ENCODE measurements at places on chromosomes 13 and 19.

DNA sequence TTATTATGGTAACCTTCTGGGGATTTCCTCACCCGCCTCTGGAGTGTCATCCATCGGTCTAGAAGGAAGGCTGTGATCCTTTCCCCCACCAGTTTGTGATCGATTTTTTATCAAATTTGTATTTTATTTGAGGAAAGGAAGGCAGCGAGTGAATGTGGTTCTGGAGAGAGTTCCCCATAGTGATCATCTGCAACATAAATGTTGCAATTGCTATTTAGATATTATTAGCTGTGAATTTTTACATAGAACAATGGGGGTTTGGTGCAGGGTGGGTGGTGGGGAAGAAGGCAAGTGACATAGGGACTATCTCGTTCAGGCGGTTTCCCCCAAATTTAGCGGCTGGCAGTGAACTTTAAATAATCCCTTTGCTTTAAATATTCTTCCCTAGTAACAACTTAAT, 1.2 kb downstream of the CDK8 start:
- no peak for DNase-seq

DNA sequence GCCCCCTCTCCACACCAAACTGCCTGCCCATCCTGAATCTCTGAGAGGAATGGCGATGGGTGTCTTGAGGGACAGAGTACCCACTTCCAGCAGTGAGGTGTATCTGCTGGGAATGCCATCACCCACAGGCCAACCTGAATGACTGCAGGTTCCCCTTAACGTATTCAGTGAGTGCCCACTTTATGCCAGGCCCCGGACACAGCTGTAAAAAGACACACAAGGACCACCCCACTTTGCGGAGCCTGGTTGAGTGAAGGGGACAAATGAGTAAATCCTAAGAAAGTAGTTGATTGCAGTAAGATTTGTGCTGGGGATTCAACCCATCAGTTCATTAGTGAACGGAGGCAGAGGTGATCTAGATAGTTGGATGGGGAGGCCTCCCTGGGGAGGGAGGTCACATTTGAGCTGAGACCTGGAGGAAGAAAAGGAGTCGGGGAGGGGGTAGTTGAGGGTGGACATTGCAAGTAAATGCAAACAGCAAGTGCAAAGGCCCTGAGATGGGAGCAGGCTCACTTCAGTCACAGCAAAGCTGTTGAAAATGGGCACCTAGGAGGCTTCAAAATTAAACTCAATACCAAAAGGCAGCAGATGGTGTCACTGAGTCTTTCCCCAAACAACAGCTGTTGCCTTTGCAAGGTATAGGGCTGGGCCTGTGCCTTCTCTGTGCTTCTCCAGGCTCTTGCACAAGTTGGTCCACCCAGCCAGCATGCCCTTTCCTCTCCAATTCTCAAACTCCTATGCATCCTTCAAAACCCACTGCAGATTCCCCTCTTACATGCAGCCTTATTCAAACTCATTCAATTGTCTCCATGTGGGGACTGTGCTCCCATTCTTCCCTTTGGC, 4.3 kb downstream of the GDF15 start:
- DNase-seq: no peak

DNA sequence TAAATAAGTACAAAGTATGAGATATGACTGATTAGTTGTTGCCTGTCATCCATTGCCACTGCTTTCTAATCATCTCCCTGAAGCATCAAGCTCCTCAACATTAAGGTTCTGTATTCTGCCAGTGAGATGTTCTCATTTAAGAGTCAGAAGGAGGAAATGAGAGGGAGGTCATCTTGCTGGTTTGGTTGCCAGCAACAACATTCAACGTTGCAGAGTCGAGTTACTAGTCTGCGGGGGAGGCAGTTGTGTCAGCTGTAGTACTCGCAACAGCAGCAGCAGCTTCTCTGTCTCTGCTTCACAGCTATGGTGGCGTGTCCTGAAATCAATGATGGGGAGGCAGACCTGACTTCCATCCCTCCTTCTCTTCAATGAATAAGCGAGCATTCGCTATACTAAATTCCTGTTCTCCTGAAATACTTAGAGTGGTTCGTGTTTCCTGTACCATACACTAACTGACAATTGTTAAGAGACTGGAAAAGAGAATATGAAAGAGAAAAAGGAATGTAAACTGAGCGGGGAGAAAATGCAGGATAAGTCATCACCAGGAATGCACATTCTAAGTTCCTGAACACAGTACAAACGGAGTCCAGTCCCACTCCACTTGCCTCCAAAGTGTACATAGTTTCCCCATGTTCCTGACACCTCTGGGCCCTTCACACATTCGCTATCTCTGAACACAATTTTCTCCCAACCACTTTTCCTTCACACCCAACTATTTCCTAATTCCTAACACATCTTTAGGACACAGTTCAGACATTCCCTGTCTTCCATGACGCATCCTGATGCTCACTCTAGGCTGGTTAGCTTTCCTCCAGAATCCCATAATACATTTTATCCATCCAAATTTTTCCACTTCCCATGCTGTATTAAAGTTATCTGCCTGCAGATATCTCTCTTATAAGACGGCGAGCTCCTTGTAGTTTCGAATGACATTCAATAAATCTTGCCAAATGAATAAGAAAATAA, 263.0 kb downstream of the KLF12 start:
- no peak for DNase-seq

DNA sequence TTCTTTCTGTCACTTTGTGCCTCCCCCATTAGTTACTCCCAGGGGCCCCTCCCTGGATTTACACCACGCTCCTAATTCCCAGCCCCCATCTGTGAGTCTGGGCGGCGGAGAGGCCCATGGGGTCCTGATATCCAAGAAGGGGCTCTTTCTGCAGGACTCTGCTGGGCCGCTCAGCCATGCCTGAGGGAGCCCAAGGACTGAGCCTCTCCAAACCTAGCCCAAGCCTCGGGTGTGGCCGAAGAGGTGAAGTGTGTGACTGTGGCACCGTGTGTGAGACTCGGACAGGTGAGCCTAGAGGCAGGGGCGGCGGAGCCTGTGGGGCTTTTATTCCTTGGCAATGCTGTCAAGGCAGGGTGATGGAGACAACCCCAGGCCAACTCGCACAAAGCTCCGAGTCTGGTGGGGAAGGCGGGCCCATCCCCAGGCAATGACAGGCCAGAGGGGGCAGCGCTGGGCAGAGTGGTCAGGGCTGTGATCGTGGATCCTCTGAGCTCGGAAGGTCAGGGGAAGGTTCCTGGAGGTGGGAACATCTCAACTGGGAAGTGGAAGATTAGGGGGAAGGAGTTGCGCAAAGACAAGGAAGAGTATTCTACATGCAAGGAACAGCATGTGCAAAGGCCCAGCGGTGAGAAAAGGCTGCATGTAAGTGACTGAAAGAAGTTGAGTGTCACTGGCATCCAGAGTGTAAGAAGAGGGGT, 1.6 kb downstream of the PLEKHG2 start:
- no peak for DNase-seq

Data from HFF-Myc (cell line).